ENCODE measurements at places on chromosomes 5 and 9.
A peak's percentile ranks its signal among the peaks of the same experiment; 100 is the strongest.

- no peak for DNase-seq
These were observed 85.1 kb upstream of the GRHPR start for GRCh38 chr9:37337301-37337890.

GRCh38 chr9:74205056-74205455, 292.1 kb upstream of the RORB start:
- no peak for DNase-seq

DNA sequence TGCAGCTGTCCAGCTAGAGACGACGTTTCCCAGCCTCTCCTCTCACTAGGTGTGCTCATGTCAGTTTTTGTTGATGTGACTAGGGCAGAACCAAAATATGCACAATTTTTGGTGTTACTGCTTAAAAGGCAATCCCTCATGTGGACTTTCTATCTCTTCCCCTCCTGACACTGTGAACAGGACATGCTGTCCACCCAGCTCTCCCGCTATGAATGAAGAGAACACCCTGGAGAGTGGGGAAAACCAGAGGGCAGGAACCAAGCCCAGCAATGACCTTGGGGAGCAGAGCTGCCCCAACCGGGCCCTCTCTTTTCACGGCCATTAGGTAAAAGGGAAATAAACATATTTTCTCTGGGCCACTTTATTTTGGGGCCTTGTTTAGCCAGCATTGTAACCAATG, 46.7 kb upstream of the TBC1D2 start:
- DNase-seq, result no peak

DNA sequence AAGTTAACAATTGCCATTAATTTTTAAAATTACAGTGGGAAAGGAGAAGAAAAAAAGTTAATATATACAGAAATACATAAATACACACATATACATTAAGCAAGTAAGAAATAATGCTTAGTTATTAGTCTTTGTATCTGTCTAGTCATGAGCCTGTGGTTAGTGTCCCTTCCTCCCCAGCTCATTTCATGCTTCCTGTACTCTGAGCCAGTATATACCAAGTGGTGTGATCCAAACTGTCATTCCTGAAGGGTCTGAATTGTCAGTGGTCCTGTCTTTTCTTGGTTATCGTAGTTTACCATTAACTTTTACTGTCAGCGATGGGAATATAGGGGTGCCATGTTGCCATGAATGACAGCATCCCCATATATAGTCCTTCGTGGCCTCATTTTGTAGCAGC, 24.2 kb upstream of the STOM start:
- DNase-seq, result peak; percentile 63

- DNase-seq, result no peak
These were observed 6.8 kb downstream of the CXXC5 start for GRCh38 chr5:139654871-139655491.

DNA sequence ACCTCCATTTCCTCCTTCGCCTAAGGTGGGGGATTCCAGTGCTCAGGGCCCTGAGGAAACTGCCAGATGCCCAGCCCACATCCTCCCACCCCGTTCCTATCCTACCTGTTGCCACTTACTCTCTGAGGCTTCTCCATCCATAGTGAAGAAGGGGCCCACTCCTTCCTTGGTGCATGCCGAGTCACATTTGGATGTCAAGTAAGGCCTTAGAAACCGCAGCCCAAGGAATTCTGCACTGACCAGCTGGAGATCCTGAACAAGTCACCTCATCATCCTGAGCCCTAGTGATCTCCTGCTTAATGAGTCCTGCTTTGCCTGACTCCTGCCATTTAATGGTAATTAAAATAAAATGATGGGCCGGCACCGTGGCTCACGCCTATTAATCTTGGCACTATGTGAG, 6.7 kb upstream of the TNIP1 start:
- DNase-seq, result no peak

GRCh38 chr9:130352586-130353285, 87.2 kb downstream of the HMCN2 start:
- no peak for DNase-seq
